ENCODE measurements at places on chromosomes 13 and 19.

DNA sequence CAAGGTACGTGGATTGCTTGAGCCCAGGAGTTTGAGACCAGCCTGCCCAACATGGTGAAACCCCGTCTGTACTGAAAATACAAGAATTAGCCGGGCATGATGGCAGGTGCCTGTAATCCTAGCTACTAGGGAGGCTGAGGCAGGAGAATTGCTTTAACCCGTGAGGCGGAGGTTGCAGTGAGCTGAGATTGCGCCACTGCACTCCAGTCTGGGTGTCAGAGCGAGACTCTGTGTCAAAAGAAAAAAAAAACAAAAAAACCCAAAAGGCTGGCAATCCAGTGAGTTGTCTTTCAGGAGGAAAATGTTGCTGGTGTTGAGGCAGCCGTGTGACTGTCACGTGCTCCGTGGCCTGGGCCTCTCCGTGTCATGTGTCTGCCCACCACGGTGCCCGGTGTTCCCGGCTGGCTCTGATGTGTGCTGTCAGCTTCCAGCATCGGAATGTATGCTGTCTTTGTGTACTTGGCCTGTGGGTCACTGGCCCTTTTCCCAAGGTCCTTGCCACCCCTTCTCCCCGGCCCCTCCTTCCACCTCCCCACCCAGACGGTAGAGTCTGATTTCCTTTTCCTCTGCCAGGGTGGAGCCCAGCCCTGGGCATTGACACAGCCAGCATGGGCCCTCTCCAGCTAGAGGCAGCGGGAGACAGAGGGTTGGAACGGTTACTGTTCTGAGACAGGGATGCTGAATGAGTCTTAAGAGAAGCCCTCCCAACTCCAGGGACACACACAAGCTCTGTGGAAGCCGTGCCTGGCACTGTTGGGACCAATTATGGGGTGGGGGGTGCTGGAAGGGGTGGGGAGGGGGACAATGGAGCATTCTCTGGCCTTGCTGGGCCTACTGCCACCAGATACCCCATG, 7.2 kb upstream of the TUBB4A start:
- peak; percentile 17 for DNase-seq

DNA sequence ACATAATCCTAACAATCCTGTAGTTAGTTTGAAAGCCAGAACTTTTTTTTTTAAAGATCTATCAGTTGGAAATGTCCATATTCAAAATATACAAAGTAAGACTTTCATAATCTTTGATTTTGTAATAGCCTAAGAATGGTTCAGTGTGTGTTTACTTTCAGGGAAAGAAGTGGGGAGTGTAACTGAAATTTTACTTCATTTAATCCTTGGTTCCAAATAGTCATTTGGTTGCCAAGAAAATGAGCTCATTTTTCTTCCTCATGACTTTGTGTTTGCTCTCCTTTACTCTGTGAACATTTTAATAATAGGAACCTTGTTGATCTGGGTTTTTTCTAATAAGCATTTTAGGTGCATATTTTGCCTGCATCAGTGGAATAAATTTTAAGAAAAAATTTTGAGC, 278.8 kb downstream of the SLITRK6 start:
- DNase-seq = no peak

DNA sequence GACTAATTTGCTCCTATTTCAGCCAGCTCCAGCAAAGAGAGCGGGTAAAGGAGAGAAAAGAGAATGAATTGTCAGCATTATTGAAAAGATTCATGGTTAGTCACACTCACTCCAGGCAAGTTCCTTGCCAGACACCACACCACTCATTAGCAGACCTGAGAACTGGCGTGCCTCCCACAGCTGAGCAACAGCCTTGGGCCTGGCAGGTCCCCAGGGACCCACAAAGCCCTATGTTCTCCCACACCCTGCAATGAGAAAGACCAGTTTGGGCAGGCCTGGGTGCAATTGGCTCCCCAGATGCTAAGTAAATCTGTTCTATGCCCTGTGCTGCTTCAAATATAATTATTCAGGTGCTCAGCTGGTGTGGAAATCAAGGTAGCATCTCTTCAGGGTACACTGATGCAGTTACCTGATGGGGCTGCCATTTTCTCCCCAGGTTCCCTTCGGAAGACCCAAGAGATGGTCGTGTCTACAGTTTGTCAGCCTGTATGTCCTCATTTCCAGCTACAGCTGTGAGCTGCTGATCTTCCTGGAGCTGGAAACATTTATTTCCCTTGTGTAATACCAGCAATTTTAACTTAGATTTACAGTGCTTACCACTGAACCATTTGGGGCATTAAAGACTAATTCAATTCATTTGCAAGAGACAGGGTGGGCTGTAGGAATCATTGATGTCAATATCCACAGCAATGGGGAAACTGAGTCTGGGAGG, 405.0 kb downstream of the COG6 start:
- DNase-seq = peak; percentile 70

DNA sequence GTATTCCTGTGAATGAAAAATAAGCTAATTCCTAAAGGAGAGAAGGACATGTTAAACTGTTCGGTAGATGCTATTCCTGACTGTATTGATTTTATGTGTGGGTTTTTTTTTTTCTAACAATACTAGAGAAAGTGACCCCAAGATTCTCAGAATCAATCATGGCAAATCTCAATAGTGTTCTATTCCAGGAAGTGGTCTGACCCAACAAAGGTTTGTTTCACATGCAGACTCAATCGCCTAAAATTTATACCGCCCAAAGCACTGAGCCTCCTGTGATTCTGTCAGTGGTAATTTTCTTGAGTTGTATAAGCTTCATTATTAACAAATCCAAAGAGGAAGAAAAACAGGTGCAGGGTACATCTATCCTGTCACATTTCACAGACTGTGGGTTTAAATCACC, 293.7 kb downstream of the SUCLA2 start:
- no peak for DNase-seq

GRCh38 chr13:83709426-83710132, 172.7 kb downstream of the SLITRK1 start:
- no peak for DNase-seq

DNA sequence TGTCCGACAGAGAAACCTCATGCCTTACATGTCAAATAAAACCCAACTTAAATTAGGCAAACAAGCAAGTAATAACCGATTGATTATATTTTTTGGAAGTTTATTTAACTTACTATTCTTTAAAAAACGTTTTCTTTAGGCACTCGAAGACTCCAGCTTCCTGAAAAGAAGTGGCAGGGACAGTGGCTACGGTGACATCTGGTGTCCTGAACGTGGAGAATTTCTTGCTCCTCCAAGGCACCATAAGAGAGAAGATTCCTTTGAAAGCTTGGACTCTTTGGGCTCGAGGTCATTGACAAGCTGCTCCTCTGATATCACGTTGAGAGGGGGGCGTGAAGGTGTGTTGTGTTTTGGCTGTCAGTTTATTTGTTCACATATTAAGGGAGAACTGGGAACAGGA, 164.4 kb downstream of the LMO7 start:
- DNase-seq = no peak

- no peak for DNase-seq
Measured at GRCh38 chr13:43333176-43333575, 309.8 kb downstream of the DNAJC15 start.

GRCh38 chr19:42657556-42657955, 62.8 kb upstream of the CEACAM8 start:
- DNase-seq = peak; percentile 91

- peak; percentile 82 for DNase-seq
Measured at GRCh38 chr13:76885203-76886004, 801 bp downstream of the KCTD12 start.

DNA sequence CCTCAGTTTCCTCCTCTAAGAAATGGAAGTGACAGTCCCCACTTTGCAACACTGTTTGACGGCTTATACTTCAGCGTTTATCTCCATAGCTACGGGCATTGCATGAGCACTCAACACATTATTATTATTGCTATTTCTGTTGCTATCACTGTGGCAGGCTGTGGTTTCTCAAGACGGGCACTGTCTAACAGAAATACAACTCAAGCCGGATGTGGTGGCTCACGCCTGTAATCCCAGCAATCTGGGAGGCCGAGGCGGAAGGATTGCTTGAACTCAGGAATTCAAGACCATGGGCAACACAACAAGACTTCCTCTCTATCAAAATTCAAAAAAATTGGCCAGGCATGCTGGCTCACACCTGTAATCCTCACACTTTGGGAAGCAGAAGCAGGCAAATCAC, 4.9 kb upstream of the ZSWIM4 start:
- DNase-seq = no peak

DNA sequence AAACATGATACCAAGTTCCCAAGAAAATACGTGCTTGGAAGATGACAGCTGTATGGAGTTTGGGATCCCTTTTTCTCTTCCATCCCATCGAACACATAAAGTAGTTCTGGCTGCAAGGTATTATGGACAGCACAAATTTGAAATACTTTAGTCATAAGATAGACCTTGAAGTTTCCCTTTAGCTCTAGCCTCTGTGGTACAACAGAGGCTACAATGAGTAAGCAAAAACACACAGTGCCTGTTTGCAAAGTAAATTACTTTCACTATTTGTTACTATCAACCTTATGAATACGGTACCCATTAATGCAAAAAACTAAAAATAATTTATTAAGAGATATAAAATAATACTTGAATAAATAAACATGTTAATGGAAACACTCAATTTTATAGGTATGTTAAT, 21.0 kb upstream of the LRCH1 start:
- DNase-seq = no peak

DNA sequence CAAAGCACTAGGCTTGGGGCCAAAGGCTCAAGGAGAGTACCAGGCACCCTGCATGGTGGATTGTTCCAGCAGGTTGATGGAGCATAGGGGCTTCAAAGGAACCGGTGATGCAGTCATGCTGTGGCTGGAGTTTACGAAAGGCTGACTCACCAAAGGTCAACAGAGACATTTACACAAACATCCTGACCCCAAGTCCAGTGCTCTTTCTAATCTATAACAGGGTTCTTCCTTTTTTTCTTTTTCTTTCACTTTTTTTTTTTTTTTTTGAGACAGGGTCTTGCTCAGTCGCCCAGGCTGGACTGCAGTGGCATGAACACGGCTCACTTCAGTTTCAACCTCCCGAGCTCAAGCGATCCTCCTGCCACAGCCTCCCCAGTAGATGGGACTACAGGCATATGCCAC, 35.6 kb upstream of the TPTE2 start:
- peak; percentile 87 for DNase-seq

DNA sequence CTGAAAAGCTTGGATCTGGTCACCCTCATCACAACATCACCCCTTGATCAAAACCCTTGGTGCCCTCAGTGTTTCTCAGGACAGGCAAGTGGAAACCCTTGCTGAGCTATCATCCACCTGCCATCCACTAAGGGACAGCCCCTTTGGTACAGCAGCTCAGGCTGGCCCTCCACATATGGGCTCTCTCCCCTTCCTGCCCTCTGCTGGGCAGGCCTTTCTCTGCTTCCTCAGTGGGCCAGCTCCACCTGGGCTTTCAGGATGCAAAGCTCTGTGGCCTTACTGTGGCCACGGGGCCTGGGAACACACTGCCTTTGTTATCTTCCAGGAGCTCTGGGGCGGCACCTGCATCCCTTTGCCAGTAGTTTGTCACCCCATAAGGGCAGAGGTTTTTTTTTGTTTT, 4.9 kb downstream of the SUGP1 start:
- no peak for DNase-seq

DNA sequence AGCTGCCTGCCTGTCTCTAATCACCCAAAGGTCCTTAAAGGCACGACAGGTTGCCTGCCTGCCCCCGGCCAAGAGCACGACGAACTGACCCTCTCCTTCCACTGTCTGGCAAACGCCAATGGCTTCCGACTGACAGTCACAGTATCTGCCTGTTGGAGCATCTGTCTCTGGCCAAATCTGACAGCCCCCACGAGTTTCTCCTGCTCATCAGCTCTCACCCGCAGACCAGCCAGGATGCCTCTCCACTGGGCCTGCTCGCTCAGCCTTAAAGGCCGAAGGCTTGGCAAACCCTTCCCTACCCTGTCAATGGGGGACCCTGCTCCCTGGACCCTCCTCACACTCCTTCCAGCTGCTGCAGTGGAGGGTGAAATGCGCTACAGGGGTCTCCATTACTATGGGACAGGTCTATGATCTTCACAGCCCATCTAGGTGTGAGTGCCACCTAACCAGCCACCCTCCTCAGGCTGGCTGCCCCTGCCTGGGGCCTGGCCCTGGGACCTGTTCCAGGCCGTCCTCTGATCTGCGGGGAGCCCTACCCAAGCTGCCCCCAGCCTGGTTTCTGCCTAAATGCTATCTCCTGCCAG, 932 bp downstream of the FAM83E start:
- no peak for DNase-seq

DNA sequence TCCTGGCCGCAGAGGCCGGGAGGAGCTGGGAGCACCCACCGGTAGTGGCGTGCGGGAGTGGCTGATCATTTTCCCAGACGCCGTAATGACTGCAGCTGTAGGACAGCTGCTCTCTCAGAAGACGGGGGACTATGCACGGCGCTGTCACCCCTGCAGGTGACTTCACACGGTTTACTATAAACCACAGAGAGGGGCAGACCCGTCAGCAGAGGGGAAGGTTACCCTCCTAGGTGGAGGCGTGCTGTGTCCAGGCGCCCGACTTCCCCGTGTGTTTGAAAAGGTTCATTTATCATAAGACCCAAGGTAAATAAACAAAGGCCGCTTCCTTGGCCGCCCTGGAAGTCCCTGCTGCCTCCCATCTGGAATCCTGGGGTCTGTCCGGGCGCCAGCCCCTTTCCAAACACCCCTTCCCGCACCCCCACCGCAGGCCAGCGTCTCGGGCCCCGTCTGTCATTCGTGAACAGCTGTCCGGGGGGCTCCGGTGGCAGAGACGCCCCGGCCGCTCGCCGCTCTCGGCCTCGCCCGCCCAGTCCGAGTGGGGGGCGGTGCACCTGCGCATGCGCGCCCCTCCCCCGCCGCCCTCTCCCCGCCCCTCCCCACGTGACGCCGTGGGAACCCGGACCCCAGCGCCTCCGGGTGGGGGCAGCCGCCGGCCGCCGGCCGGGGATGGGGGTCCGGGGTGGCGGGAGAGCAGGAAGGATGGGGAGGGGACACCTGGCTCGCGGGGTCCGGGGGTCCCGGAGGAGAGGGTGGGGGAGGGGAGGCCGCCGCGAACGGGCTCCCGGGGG, 915 bp downstream of the SHC2 start:
- peak; percentile 24 for DNase-seq

DNA sequence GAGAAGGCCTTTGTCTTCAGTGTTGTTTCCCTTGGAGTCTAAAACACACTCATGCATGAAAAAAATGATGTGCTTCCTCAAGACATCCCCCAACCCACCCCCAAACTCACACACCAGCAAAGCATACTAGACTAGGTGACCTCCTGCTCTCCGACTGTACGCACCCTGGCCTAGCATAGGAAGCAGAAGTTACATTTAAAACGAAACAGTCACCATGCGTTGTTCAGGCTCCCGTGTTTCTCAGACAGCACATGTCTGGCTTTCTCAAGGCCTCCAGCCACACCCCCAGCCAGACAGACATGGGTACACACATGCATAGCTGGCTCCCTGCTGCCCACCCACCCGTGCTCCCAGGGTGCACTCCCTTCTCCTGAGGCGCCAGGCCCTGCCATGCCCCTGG, 28.7 kb upstream of the C1QTNF9 start:
- DNase-seq = peak; percentile 54

GRCh38 chr13:106349080-106349931, 186.2 kb downstream of the EFNB2 start:
- peak; percentile 89 for DNase-seq

- DNase-seq = no peak
Measured at GRCh38 chr13:99507551-99507950, 6.3 kb downstream of the TM9SF2 start.

- DNase-seq = no peak
Measured at GRCh38 chr19:15235781-15236180, 3.5 kb upstream of the EPHX3 start.

- DNase-seq = peak; percentile 58
Measured at GRCh38 chr13:39616087-39616694, 13.2 kb upstream of the LHFPL6 start.

- DNase-seq = peak; percentile 23
Measured at GRCh38 chr19:1651568-1652291, 685 bp downstream of the TCF3 start.

Data from kidney tubule cell (primary cell).